ENCODE measurements at places on chromosomes 13 and 19.
A peak's percentile ranks its signal among the peaks of the same experiment; 100 is the strongest.

GRCh38 chr13:108961542-108962125, 332.2 kb downstream of the MYO16 start:
- peak; percentile 72 for DNase-seq

GRCh38 chr13:41150058-41150457, 17.5 kb upstream of the KBTBD6 start:
- DNase-seq, result no peak

DNA sequence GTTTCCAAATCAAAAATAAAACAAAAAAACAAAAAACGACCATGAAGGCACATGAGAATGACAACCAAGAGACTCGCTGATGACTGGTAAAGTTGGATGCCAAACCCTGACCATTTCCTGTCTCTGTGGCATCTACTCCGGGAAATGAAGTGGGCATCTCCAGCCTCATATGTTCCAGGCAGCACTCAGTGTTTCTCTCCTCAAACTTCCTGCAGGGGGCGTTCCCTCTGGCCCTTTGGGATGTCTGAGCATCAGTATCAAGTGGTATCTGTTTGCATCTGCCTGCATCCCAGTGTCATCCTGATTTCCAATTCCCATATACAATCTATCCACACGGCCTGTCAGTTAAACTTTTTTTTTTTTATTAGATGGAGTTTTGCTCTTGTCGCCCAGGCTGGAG, 9.8 kb upstream of the SIGLEC12 start:
- DNase-seq, result no peak

DNA sequence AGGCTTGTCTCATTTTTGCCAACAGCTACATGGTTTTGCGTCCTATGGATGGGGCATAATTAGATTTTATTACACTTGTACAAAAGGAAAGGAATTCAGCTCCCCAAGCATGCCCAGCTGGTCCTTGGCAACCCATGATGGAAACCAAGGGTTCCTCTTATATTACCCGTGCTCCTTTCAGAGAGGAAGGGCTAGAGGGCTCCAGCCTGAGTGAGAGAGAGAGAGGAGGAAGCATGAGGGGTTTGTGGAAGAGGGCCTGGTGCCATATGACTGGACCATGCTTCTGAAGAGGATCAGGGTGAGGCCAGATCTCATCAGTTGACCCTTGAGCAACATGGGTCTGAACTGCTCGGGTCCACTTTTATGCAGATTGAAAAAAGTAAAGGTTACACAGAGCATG, 3.5 kb upstream of the RPS9 start:
- DNase-seq, result no peak

GRCh38 chr13:74201530-74201929, 67.3 kb upstream of the KLF12 start:
- DNase-seq, result no peak

- no peak for DNase-seq
These were observed 77.4 kb upstream of the GPR12 start for GRCh38 chr13:26837997-26838396.

DNA sequence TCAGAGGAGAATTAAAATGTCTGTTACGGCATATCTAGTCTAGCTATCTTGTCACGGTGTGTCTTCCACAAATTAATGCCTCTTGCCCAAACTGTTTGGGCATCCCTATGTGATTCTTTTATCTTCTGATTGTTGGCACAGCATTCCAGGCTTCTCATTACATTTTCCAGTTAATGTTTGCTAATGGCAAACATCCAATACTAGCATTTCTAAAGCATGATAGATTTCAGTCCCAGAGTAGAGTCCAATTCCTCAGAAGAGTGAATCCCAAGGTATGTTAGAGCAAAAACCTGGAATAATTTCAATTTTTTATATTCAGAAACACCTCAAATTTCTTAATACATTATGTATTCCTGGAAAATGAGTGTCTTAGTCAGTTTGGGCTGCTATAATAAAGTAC, 684.5 kb upstream of the SLITRK1 start:
- DNase-seq, result no peak

DNA sequence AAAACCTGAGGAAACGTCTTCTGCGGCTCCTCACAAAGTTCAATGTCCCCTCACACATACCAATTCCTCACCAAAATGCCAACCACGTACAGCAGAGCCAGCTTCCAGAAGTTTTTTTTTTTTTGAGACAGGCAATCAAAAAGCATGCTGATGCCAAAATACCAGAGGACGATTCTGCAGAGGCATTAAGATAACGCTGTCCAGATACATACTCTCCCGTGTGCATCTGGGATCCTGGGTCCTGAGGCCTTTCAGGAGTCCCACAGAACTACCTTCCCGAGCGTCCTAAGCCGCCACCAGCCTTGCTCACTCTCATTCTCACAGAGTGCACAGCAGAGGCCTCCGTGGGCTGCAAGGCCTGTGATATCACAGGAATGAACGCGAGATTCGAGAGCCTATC, 5.0 kb downstream of the DCUN1D2 start:
- no peak for DNase-seq

GRCh38 chr19:364496-365287, 20.1 kb upstream of the MIER2 start:
- DNase-seq, result no peak

- no peak for DNase-seq
These were observed 403.6 kb downstream of the SPRY2 start for GRCh38 chr13:79937311-79937710.

- no peak for DNase-seq
These were observed 8.5 kb downstream of the SIGLEC7 start for GRCh38 chr19:51150627-51151026.

- DNase-seq, result peak; percentile 7
These were observed 822 bp upstream of the ZNF274 start for GRCh38 chr19:58181902-58182576.

DNA sequence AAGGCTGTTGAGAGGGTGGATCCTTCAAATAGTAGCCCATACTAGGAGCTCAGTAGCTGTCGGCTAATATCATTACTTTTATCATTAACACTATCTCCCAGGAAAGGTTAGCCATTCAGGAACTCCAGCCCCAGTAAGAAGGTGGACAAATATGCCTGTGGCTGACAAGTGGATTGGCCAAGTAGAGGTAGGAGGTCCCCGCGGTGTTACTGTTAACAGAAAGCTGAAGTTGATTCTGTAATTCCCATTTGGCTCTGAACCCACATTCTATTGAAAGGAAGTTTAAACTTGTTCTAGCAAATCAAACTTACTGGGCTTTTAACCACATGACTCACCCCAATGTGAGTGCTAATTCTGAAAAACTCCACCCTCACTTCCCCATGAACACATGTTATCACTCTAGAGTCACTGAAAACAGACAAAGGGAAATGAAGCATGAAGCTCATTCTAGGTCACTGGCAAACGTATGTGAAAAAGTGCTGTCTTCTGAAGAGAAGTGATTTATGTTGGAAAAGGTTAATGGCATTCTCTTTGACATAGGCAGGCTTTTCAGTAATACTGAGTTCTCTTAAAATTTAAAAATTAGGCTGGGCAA, 273.5 kb downstream of the FGF14 start:
- peak; percentile 92 for DNase-seq

DNA sequence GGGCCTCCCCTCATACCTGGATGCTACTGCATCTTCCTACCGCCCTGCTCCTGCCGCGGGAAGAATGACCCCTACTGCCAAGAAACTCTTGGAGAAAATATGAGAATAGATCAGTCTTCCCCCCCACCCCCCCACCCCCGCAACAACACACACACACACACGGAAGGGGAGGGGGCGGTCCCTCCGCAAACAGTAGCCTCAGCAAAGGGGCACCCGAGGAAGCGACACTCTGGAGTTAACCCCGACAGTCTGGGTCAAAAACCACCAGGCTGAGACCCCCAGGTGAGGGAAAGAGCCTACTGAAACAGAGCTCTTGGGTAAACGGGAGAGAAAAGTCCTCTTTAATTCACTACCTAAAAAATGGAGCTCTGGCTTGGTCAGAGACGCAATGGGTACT, 1.2 kb downstream of the MED26 start:
- DNase-seq, result no peak

GRCh38 chr13:66847541-66847940, 382.6 kb downstream of the PCDH9 start:
- no peak for DNase-seq

DNA sequence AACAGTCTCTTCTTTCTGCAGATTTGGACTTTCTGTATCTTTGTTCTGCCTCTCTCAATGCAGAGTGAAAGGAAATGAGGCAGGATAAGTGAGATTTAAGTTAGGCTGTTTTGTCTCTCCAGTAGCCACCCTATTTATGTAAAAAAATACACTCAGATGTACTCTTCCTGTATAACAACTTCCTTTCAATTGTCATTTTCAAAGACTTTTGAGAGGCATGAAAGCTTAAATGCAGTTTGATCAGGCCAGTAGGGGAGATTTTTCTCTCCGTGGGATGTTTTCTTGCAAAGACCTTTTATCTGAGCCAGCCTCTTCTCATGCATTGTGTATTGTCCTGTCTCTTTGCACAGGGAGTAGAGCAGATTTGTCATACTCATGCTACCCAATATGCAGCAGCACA, 166.8 kb downstream of the SLITRK5 start:
- DNase-seq, result no peak

DNA sequence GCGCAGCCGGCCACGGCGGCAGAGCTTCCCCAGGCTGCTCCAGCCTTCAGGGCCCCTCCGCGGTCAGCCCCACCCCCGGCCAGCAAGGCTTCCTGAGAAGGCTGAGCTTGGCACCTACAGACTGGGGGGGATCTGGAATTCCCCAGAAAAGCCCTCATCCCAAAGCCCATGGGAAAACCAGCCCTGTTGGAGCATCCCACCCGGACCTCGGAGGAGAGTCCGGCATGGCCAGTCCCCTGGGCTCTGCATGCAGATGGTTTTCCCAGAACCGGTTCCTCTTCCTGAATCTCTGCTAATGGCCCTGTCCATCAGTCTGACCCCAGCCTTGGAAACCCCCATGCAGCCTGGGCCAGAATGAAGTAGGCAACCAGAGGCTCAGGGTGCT, 10.3 kb downstream of the RASA3 start:
- DNase-seq, result no peak

DNA sequence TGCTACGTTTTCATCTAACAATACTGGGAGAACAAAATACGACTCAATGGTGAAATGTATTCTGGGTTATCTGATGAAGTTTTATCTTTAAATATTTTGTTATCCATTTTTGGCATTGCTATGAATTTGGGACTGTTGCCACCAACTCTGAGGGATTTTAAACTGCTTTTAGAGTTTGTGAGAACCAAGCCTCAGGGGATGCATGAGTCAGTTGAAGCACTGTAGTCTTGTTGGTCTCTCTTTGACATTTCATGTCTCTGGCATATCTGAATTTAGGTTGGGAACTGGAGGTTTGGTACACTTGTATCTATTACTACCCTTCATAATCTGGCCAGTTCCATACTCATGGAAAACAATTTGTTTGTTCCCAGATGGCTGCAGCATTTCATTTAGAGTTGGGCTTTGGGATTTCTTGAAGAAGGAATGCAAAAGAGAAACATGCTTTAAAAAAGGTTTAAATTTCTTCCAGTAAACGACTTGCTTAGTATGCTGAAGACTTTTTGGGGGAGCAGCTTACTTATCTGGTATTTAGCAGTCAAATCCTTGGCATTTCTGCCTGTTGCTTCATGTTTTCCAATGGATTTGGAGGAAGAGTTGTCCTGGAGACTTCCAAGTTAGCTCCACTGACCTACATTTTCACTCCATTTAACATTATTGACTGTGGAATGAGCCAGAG, 28.9 kb downstream of the ARHGEF7 start:
- DNase-seq, result no peak

GRCh38 chr13:84776593-84776992, 894.3 kb upstream of the SLITRK1 start:
- no peak for DNase-seq

DNA sequence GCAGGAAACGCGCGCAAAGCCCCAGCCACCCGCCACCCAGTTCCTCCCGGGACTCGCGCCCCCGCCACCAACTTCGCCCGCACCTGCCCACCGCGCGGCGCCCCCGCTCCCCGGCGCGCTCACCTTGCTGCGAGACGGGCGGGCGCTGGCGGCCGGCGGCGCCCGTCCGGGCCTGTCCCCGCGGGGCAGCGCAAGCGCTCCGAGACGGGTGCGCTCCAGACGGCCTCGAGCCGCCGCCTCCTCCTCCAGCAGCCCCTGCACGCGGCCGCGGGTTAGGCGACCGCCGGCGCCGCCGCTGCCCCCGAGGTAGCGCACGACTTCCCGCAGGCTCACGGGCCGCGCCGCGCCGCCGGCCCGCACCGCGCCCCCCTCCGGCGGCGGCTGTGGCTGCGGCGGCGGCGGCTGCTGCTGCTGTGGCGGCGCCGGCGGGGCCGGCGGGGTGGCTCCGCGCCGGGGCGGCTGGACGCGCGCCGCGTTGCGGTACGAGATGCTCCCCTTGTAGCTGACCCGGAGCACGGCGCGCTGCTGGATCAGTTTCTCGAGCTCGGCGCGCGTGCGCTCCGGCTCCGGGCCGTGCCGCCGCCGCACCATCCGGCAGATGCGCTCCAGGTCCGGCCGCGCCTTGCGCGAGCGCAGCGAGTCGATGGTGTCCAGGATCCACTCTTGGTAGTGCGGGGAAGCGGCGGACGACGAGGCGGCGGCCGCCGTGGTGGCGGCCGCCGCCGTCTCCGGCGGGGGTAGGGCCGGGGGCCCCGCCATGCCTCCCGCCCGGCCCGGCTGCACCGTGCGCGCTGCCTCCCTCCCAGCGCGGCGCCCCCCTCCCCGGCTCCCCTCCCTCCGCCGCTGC, 666 bp downstream of the SAMD1 start:
- peak; percentile 84 for DNase-seq

- DNase-seq, result no peak
These were observed 528.3 kb downstream of the EFNB2 start for GRCh38 chr13:106007156-106007555.

GRCh38 chr13:24251525-24251924, 57.9 kb upstream of the C1QTNF9 start:
- DNase-seq, result no peak

DNA sequence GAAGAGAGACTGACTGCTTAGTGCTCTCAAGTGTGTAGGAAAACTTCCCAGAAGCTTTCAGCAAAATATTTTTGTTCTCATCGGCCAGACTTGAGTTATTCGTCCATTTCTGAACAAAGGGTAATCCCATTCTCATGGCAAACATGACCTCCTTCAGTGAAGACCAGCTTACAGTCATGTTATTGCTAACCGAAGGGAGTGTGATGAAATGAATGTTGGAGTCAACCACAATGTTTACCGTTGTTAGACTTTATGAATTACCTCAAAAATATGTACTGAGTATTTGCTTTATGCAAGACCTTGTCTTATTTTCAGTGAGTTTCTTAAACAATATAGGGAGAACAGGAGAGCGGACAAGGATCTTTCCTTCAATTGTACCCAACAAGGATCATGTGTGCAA, 228.6 kb downstream of the LMO7 start:
- peak; percentile 24 for DNase-seq
